Mucosa of descending colon (tissue), 3 donors: ENCODE measurements at places on chromosomes 6 and 20. TPM values are rescaled to one million over a fixed set of nuclear protein-coding genes. Genes with fewer than 3 reads are reported as not detected.

The NOX3 gene
- total RNA-seq: not detected

The ULBP2 gene
- 0.43 TPM for total RNA-seq

The LTB gene
- 3.4 TPM for total RNA-seq

The TSBP1 gene
- total RNA-seq: not detected

The ENPP5 gene
- total RNA-seq: 4.0 TPM

GRCh38 chr20:24585796-24586522 is 116.5 kb downstream of the SYNDIG1 start:
- DNase-seq: no peak

GRCh38 chr20:635893-636338 is 17.1 kb downstream of the SRXN1 start:
- DNase-seq: no peak

The CCDC170 gene
- total RNA-seq: 2.7 TPM

- no peak for DNase-seq
These were observed 84.5 kb downstream of the MAP3K7 start for GRCh38 chr6:90502381-90502780.

The SLC35F1 gene
- 0.23 TPM for total RNA-seq

- no peak for DNase-seq
These were observed 15.1 kb downstream of the RMND1 start for GRCh38 chr6:151436802-151437201.

DNA sequence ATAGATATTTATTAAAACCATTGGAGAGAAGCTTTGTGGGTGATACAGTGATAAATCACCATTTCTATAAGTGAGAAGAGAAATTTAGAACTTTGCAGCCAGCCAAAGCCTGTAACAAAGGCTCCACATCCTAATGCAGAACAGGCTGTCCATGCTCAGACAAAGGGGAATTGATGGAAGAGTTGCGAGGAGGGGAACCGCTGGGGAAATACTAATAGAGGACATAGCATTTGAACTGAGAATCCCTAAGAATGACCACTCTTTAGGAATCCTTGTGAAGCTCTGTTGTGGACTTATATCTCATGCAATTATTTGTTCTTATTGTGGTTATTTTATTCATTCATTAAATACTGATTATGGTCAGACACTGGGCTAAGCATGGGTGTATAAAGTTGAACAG is 167.8 kb downstream of the PHF3 start:
- no peak for DNase-seq

GRCh38 chr20:13991311-13991710 is 897 bp upstream of the SEL1L2 start:
- no peak for DNase-seq

GRCh38 chr6:22041797-22042480 is 254.9 kb downstream of the PRL start:
- DNase-seq: no peak

DNA sequence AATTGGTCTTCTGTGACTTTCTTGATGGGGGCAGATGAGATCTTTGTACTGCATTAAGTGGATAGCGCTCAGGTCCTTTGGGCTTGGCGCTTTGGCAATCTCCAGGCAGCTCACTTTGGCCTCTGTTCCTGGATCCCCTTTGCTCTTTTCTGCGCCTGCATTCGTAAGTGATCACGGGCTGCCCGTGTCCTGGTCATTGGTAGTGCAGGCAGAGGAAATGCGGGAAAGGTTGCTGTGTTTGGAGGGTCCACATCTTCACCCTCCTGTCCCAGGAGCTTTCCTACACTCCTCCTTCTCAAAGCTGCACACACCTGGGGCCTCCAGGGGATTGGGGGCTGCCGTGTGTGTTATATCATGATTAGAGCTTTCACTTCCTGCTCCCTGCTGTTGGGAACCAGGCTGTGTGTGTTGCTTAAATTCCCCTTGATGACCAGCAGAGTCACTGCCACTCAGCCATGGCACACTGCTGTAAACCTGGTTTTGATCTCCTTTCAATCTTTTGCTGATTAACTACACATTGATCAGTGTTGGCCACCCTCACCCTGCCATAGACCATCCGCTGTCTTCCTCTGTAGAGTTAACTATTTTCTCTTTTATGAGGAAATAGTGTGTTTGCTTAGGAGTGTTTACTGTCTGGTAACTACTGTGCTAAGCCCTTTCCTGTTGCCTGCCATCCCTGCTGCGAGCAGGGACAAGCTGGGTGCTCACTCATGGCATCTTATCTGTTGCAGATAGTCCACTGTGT is 13.0 kb upstream of the SNHG17 start:
- peak; percentile 33 for DNase-seq

- no peak for DNase-seq
These were observed 321.4 kb downstream of the FARS2 start for GRCh38 chr6:5582762-5583161.

The PHACTR3 gene
- total RNA-seq: 1.1 TPM

- peak; percentile 51 for DNase-seq
These were observed 905 bp downstream of the PPARD start for GRCh38 chr6:35343092-35343834.

GRCh38 chr6:52207066-52207465 is 20.9 kb downstream of the IL17A start:
- DNase-seq: no peak

The MOG gene
- total RNA-seq: not detected

DNA sequence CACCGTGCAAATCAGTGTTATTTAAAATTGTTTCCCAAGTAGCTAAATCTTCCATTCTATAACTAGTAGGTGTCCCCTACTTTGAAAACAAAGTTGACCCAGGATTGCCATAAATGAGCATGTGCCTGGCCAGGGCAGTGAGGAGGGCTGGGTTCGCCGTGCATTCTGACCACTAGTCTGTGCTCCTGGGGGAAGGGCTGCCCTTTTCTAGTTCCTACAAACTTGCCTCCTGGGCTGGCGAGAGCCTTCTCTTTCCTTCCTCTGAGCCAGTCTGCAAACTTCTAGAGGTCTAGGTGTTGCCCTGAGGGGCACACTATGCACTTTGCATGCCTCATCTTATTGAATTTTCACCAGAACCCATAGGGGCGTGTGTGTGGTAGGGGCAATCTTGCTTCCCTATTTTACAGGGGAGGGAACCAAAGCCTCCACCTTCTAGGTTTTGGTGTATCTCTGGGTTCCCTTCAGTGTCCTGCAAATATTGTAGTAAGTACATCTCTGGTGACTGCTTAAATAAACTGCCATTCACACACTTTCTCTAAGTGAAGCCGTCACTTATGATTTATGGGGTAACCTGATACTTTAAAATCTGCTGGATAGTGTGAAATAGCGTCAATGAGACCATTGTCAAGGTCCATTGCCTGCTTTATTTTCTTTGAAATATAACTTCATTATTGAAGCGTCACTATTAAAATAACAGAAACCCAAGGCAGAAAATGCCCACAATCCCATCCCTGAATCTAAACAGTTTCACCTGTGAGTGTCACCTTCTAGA is 42.2 kb downstream of the CDH26 start:
- no peak for DNase-seq

- no peak for DNase-seq
These were observed 24.5 kb downstream of the DHX35 start for GRCh38 chr20:38986663-38987062.

The TRIM40 gene
- total RNA-seq: 19.8 TPM

GRCh38 chr20:38303908-38304379 is at the start of gene BPI:
TSS of gene BPI (plus strand) at chr20:38304156. CDS start at chr20:38304224, 68 bp downstream.
- peak; percentile 27 for DNase-seq

GRCh38 chr20:61764471-61765025 is 301.1 kb downstream of the TAF4 start:
- DNase-seq: no peak

- no peak for DNase-seq
These were observed 3.7 kb upstream of the MYLK4 start for GRCh38 chr6:2754393-2754792.

DNA sequence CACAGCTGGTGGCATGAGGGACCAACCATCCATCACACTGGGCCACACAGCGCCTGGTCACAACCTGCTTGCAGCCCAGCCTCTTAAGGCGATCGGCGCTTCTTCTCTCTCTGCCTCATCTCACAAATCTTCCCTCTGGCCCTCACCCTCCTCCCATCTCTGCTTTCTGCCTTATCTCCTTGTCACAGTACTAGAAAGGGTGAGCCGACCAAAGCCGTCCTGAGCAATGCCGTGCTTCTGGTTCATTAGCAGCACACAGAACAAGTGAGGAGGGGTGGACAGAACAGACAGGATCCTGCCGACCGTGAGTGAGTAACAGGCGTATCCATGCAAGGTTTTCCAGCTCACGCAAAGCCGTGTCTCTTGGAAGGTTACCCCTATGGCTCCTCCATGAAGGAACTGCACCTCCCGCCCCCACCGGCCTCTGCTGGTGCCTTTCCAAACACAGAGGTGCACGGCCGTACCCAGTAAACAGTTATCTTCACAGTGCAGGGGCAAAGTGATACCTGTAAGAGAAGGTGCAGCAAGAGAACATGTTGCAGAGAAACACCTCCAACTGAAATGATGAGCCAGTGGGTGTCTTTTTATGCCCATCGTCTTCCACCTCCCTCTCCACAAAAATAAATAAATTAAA is 331.7 kb downstream of the FARS2 start:
- no peak for DNase-seq

GRCh38 chr6:87656857-87657256 is 45.2 kb downstream of the AKIRIN2 start:
- DNase-seq: no peak

GRCh38 chr20:31494131-31494530 is 19.0 kb downstream of the REM1 start:
- peak; percentile 32 for DNase-seq

DNA sequence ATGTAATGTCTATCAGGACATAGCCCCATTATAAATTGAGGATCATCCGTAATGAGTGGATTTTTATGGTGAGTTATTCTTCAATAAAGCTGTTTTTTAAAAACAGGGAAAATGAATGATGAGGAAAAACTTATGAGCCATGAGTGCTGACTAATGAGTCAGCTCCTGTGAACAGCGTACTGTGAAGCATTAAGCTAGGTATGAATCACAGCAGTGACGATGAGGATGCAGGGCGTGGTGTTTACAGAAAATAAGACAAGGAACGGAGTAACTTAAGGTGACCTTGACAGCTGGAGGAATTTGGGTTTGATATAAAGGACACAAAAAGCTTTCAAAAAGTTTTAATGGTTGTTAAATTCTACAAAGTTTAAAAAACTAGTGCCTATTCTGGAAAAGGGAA is 96.3 kb downstream of the FOXF2 start:
- no peak for DNase-seq

The FAM209B gene
- total RNA-seq: not detected

- no peak for DNase-seq
These were observed 79.6 kb downstream of the KHDC1L start for GRCh38 chr6:73145690-73146089.

DNA sequence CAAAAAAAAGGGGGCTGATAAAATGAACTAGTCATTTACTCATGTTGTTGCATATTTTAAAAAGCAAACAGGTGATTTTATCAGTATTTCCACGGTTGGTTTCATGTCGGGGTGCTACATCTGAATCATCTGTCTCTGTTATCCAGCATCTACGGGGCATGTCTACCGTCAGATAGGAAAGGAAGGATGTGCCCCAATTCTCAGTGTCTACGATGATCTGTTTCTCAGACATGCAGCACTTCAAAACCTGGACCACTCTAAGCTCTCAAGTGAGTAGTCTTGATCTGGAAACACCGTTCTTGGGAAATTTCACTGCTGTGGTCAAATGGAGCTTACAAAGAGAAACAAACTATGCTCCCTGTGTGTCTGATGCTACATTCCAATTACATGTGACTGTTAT is 240.3 kb upstream of the TAB2 start:
- no peak for DNase-seq

- no peak for DNase-seq
These were observed 61.7 kb upstream of the NUP153 start for GRCh38 chr6:17768388-17768787.

- DNase-seq: no peak
These were observed 56.4 kb downstream of the CD24 start for GRCh38 chr6:106918115-106918514.

- DNase-seq: no peak
These were observed 29.3 kb downstream of the DOP1A start for GRCh38 chr6:83096791-83097190.

- DNase-seq: no peak
These were observed 110.1 kb downstream of the MAFB start for GRCh38 chr20:40578961-40579360.

DNA sequence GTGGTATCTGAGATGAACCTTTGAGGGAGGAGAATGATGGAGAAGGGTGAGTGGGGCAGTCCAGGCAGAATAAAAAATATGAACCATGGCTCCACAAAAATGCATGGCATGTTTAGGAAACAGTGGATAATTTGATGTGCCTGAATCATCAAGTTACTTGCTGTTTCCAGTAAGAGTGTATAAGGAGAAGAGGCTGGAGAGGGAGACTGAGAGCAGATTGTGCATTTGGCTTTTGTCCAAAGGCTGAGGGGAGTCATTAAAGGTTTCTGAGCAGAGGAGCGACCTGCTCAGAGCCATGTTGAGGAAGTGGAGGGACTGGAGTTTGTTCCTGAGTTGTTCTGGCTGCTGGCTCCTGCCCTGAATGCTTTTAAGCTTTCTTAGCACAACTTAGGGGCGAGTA is 6.1 kb downstream of the MMP24 start:
- no peak for DNase-seq
